ENCODE measurements at places on chromosomes 13 and 19. TPM values are rescaled to one million over a fixed set of nuclear protein-coding genes. Genes with fewer than 3 reads are reported as not detected.

DNA sequence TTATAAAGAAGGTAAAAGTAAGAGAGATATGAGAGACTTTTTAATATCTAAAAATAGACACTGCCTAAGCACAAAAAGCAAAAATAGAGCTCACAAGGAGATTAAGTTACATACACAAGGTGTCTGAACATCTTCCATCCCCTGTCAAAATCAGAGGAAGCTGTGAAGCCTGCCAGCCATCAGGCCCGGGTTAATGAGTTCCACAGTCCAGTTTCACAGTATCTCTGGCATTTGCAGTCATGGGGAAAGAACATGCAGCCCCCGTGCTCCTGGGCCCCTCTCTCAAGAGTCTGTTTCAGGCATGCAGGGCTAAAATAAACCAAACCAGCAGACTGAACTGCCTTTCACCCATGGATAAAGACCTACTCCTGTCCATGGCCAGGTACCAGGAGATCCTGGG lies 79.2 kb downstream of the TBC1D4 start:
- H3K36me3 ChIP-seq, result no peaks in the 10 kb centered on the region
- no peaks in the 10 kb centered on the region for H3K4me1 ChIP-seq
- no peak overlapping the region for H3K4me3 ChIP-seq
- no peak overlapping the region for H3K27ac ChIP-seq
- DNase-seq, result no peak

The DNAJC15 gene
- 5.8 TPM for total RNA-seq

- no peak for DNase-seq
- no peaks in the 10 kb centered on the region for H3K4me1 ChIP-seq
- H3K36me3 ChIP-seq, result no peaks in the 10 kb centered on the region
- H3K27me3 ChIP-seq, result no peaks in the 10 kb centered on the region
- no peak overlapping the region for H3K27ac ChIP-seq
Measured at GRCh38 chr19:53621885-53622740, 9.7 kb upstream of the DPRX start.

DNA sequence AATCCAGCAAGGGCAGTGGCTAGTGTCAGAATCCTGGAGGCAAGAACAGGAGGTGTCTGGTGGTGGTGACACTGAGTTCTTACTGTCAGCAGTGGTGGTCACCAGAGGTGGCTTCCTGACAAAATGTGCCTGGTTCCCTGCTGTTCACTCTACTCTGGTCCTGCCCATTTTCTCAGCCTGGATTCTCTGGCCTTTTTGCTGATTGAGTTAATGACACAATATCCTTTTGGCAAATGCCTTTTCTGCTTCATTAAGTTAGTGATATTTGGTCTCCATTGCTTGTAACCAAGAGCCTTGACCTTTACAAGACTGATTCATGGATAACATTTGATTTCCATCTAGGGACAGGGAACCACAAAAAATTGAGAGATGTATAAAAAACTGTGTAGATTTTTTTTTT lies 51.1 kb downstream of the RFC3 start:
- no peak overlapping the region for H3K27ac ChIP-seq
- H3K4me3 ChIP-seq, result no peak overlapping the region
- H3K4me1 ChIP-seq, result no peaks in the 10 kb centered on the region
- H3K27me3 ChIP-seq, result no peaks in the 10 kb centered on the region

- H3K4me3 ChIP-seq, result no peak overlapping the region
- H3K27ac ChIP-seq, result no peak overlapping the region
- peaks cover 5% of the 10 kb centered on the region for H3K4me1 ChIP-seq
- H3K27me3 ChIP-seq, result no peaks in the 10 kb centered on the region
Measured at GRCh38 chr13:26584713-26585112, 27.2 kb downstream of the WASF3 start.

The CPB2 gene
- not detected for total RNA-seq

The CALR3 gene
- total RNA-seq, result 0.32 TPM

DNA sequence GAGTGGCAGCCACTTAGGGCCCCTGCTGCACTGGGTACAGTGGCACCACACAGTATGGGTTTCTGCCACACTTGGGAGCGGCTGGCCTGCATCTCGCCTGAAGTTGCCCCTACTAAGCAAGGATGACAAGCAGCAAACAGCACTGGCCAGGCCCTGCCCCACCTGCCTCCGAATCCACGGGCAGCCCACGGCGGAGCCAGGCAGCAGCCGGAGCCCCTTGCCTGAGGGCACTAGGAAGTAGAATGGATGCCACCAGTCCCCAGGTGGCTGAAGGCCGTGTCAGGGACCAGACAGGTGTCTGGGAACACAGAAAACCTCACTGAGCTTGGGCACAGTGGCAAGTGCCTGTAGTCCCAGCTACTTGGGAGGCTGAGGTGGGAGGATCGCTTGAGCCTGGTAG lies 19.4 kb downstream of the MLLT1 start:
- no peak for DNase-seq
- peaks cover 12% of the 10 kb centered on the region for H3K36me3 ChIP-seq
- H3K4me1 ChIP-seq, result no peaks in the 10 kb centered on the region
- no peaks in the 10 kb centered on the region for H3K27me3 ChIP-seq

GRCh38 chr13:92769046-92769445 lies 457.6 kb upstream of the GPC6 start:
- H3K4me3 ChIP-seq, result no peak overlapping the region
- H3K4me1 ChIP-seq, result no peaks in the 10 kb centered on the region
- no peak overlapping the region for H3K27ac ChIP-seq
- H3K27me3 ChIP-seq, result no peaks in the 10 kb centered on the region

- DNase-seq, result peak; percentile 57
- H3K27ac ChIP-seq, result no peak overlapping the region
- H3K4me1 ChIP-seq, result no peaks in the 10 kb centered on the region
- no peak overlapping the region for H3K4me3 ChIP-seq
- peaks cover 25% of the 10 kb centered on the region for H3K36me3 ChIP-seq
- no peaks in the 10 kb centered on the region for H3K27me3 ChIP-seq
Measured at GRCh38 chr19:3653865-3654513, 27.4 kb upstream of the CACTIN start.

The IGSF23 gene
- total RNA-seq, result not detected

- no peaks in the 10 kb centered on the region for H3K4me1 ChIP-seq
- no peaks in the 10 kb centered on the region for H3K36me3 ChIP-seq
- no peak for DNase-seq
Measured at GRCh38 chr19:55855160-55855559, 18.8 kb downstream of the NLRP4 start.

The CGB8 gene
- 0.46 TPM for total RNA-seq

DNA sequence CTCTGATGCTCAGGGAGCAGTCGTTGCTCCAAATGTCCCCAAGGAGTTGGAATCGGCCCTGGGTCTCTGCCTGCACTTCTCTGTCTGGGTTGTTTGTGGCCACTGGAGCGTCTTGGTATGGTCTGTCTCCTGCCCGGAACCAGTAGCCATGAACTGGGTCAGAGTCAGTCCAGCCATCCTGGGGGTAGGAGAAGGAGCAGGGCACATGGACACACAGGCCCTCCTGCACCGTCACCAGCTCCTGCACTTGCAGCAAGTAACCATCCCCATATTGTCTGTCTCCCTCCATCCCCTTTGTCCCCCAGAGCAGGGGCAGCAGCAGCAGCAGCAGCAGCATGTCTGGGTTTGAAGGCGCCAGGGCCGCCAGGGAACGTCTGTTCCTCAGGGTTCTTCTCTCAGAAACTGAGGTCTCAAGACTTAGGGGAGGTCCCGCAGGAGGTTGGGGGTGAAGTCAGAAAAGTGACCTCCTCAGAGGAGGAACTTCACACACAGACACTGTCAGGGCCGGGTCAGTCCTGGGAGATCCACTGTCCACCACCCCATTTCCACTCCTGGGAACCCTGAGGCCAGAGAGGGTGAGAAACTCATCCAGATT lies at the start of gene SIGLEC8:
SIGLEC8 (minus strand) TSS at position 404 of the 595 bp plus-strand sequence; CDS start at position 337, 67 bp downstream.
- no peaks in the 10 kb centered on the region for H3K36me3 ChIP-seq
- H3K27ac ChIP-seq, result no peak within 1 kb of the TSS
- no peaks in the 10 kb centered on the region for H3K27me3 ChIP-seq
- DNase-seq, result no peak
